NCI-H1436 (cell line): ENCODE measurements at places on chromosomes 2 and 18.

GRCh38 chr2:8549273-8549922, 132.5 kb upstream of the ID2 start:
- DNase-seq = no peak

DNA sequence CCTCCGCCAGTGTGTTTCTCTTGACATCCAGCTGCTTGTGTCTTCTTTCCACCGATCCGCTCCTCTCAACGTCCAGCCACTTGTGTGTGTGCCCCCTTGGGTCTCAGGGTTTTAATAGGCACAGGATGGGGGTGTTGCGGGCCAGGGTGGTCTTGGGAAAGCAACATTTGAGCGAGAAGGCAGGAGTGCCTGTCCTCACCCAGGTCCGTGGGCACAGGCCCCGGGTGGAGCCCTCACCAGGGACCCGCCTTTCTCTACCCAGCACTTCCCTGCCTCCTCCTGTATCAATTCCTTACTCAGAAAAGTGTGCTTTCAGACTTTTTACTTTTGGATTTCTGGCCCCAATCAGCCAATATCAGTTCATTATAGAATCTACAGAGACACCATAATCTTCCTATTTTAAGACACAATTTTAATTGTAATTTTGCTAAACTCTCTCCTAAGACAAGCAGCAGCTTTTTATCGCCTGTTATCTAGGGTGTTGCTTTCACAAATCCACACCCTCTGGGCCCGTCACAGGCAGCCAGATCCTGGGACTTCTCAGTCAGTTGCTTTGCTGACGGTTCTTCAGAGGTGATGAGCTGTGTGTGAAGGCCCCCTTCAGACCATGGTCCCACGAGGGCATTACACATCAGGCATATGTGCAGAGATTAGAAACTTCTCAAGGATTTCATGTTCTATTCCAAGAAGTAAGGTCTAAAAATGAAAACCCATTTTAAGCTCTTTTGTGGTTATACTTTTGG, 96.0 kb upstream of the FHL2 start:
- no peak for DNase-seq

GRCh38 chr2:220673151-220673874, 898.8 kb downstream of the EPHA4 start:
- DNase-seq = no peak

- DNase-seq = no peak
Measured at GRCh38 chr18:36127836-36128529, 1.2 kb downstream of the SLC39A6 start.

DNA sequence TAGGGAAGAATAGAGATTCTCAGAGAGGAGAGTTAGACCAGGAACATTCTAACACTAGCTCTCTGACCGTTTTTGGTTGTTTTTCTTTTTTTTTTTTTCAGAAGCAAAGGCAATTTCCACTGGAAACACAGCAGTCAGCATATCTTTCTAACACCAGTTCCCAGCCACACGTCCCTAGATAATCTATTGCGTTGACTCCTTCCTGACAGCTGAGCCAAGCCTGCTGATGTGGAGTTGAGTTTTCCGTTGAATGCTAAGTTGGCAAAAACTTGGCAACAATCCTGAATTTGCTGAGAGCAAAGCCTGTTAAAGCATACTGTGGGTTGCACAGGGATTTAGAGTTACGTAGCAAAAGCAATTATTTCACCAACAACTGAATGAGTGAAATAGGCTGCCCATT, 19.3 kb downstream of the GAD1 start:
- DNase-seq = no peak

DNA sequence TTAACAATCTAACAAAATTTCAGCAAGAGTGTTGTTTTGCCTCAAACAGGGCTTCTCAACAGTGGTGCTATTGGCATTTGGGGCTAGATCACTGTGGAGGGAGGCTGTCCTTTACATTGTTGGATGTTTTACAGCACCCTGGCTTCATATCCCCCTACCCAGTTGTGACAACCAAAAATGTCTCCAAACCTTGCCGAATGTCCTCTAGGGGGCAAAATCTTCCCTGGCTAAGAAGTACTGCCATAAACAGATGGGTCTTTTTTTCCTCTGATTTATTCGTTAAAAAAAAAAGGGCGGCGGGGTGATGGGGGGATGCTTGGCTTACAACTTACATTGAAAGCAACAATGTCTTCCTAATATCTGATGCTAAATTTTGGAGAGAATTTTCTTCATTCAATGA, 207.6 kb upstream of the CCDC150 start:
- no peak for DNase-seq

GRCh38 chr2:208618220-208618619, 211.6 kb downstream of the PTH2R start:
- DNase-seq = no peak

- no peak for DNase-seq
Measured at GRCh38 chr18:58180172-58180571, 136.1 kb downstream of the NEDD4L start.

GRCh38 chr18:44556296-44556695, 124.4 kb upstream of the SETBP1 start:
- DNase-seq = no peak

GRCh38 chr18:79697976-79698375, 18.4 kb downstream of the CTDP1 start:
- DNase-seq = no peak

DNA sequence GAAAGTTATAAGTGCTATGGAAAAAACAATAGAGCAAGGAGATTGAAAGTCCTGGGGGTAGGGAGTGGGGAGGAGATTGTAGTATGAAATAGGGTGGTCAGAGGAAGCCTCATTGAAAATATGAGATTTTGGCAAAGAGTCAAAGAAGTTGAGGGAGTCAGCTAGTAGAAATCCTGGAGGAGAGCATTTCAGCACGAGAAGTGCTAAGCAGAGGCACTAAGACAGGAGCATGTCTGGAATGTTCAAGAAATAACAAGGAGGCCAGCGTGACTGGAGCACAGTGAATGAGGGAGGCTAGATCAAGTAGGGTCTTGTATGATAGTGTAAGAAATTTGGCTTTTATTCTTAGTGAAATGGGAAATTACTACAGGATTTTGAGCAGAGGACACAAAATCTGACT, 2.1 kb upstream of the TSPYL6 start:
- no peak for DNase-seq

- DNase-seq = no peak
Measured at GRCh38 chr2:132496555-132496954, 80.0 kb downstream of the GPR39 start.

GRCh38 chr2:107062173-107062572, 176.2 kb upstream of the ST6GAL2 start:
- DNase-seq = no peak

DNA sequence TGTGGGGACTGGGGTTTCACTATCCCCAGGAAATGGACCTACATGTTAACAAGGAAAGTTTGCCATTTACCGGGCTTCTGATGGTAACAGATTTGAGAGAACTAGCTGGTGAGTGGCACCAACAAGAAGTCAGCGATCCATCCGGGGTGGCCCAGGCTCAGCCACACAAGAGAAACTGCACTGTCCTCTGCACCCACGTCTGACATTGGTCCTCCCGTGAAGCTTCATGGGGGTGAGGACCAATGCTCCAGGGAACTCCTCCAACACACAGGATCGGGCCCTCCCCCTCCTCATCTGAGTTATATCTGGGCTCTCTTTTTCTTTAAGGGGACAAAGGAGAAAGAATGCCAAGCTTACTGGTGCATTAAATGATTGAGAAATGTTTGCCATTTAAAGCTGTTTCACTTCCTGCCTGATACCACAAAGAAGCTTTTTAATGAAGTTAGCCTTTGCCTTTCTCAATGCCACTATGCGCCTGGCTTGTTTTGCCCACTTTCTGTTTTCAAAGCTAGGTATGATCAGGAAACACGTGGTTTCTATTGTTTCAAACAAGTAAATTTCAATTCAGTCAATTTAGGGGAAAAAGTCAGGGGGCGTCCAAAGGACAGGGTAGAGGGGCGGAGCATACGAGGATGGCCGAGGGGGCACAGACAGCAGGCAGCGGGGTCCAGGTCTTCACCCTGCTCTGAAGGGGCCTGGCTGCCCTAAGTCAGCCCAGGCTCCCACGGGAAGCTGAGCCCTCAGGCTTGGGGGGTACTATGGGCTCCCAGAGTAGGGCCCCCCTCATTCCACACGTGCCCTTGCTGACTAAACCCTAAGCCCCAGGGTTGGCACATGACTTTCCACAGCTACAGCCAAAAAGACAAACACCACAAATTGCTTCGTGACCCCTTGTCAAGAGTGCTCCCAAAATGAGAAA, 204.0 kb upstream of the ID2 start:
- no peak for DNase-seq

- peak; percentile 49 for DNase-seq
Measured at GRCh38 chr2:158034198-158034866, 67.3 kb upstream of the UPP2 start.

DNA sequence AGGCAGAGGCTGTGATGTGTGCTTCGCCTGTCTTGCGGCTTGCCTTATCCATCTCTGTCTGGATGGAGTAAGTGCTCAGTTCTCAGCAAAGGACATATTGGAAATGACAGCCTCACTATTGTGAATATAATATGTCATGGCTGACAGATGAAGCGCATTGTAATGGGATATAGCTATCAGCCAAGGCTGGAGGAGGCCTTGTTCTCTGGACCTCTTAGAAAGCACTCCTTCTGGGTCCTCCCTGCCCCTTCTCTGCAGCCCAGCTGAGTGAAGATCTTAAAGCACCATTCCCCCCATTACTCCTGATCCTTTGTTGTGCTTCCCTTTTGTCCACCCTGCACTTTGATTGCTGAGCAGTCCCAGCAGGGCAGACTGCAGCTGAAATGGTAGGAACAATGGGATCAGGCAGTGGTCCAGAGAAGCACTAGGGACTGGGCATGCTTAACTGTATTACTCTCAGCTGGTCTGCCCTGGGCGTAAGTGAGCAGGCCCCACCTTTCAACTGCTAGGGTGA, 265.3 kb downstream of the SETBP1 start:
- peak; percentile 62 for DNase-seq

DNA sequence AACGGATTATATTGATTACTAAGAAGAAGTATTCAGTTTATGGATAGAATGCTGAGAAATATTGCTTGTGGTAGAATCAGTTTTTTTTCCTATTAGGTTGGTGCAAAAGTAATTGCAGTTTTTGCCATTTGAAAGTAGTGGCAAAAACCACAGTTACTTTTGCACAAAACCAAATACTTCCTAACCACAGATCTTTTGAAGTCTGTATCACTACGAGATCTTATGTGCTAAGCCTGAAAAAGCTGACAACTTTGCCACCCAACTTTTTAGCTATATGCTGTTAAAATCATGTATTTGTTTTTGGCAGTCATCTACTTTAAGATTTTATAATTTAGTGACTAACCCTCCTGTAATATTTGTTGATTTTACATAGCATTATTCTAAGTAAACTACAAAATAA, 24.6 kb downstream of the DNAJC10 start:
- no peak for DNase-seq

DNA sequence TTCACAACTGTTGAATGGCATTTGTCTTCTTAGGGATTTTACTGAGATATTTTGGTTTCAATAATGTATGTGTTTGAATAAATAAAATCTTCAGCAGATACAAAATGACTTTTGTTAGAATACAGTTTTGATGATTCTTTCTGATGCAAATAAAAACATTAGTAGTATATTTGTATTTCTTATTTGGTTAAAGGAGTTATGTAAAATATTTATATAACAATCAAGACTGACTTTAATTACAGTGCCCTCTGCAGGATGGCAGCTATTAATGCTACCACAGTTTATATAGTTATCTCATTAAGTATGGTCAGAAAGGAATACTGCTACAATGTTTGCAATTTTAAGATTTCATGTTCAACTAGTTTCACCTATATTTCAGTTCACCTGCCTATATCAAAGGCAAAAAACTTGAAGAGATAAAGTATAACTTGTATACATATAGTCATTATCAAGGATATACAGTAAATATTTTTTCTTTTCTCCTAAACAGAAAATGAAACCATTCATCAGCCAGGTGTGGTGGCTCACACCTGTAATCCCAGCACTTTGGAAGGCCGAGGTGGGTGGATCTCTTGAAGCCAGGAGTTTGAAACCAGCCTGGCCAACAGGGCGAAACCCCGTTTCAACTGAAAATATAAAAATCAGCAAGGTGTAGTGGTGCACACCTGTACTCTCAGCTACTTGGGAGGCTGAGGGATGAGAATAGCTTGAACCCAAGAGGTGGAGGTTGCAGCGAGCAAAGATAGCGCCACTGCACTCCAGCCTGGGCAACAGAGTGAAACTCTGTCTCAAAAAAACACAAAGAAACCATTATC, 19.8 kb downstream of the ARL5A start:
- peak; percentile 6 for DNase-seq

- no peak for DNase-seq
Measured at GRCh38 chr2:240960971-240961876, 37.2 kb upstream of the SNED1 start.

DNA sequence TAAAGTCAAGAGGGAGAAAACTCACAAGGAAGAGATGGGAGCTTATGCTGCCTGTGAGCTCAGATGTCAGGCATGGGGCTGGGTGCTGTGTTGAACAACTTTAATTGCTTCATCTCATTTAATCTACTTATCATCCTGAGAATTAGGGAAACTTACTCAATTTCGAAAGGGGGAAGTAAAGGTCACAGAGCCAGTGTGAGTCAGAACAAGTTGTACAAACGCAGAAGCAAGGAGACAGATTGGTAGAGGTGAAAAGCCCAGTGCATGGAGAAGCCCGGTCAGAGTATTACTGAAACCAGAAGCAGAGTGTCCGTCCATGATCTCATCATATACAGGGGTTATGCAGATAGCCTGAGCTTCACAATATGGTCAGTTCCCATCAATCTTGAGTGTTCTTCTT, 281.1 kb upstream of the POU3F3 start:
- no peak for DNase-seq

GRCh38 chr18:22088029-22088428, 81.4 kb upstream of the GATA6 start:
- DNase-seq = no peak

- DNase-seq = no peak
Measured at GRCh38 chr2:33488178-33488690, 11.8 kb downstream of the RASGRP3 start.

DNA sequence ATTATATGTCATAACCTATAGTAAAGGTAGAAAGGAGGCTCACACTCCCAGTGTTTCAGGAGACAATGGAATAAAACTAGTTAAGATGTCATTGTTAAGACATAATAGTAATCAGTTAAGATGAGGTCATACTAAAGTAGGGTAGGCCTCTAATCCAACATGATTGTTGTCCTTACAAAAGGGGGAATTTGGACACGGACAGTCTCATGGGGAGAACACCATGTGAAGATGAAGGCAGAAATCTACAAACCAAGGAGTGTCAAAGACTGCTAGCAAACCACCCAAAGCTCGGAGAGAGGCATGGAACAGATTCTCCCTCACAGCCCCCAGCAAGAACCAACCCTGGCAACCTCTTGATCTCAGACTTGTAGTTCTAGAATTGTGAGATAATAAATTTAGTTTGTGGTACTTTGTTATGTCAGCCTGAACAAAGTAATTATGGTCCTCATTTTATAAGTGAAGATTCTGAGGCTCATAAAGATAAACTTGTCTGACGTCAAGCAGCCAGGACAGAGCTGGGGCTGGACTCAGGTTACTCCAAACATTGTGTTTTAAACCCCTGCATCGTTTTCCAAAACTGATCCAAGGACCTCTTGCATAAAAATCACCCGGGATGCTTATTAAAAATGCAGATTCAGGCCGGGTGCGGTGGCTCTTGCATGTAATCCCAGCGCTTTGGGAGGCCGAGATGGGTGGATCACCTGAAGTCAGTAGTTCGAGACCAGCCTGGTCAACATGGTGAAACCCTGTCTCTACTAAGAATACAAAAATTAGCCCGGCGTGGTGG, 47.8 kb downstream of the CCDC195 start:
- DNase-seq = no peak

- no peak for DNase-seq
Measured at GRCh38 chr18:55665506-55665905, 77.5 kb upstream of the TCF4 start.
